Thyroid gland (tissue), 4 donors: ENCODE measurements at places on chromosomes 4 and X. TPM values are rescaled to one million over a fixed set of nuclear protein-coding genes. Genes with fewer than 3 reads are reported as not detected.

- H3K4me1 ChIP-seq: no peaks in the 10 kb centered on the region
- DNase-seq: no peak
- H3K36me3 ChIP-seq: no peaks in the 10 kb centered on the region
- no peaks in the 10 kb centered on the region for H3K27me3 ChIP-seq
Measured at GRCh38 chr4:172980219-172980618, 188.4 kb upstream of the GALNT7 start.

- no peak overlapping the region for H3K27ac ChIP-seq
- no peaks in the 10 kb centered on the region for H3K27me3 ChIP-seq
- H3K4me3 ChIP-seq: no peak overlapping the region
- H3K36me3 ChIP-seq: no peaks in the 10 kb centered on the region
- no peaks in the 10 kb centered on the region for H3K4me1 ChIP-seq
Measured at GRCh38 chr4:84070289-84070688, 428.8 kb downstream of the NKX6-1 start.

- no peaks in the 10 kb centered on the region for H3K4me1 ChIP-seq
- no peak overlapping the region for H3K27ac ChIP-seq
- no peaks in the 10 kb centered on the region for H3K36me3 ChIP-seq
- DNase-seq: no peak
- no peaks in the 10 kb centered on the region for H3K27me3 ChIP-seq
Measured at GRCh38 chrX:145178268-145178667, 69.0 kb upstream of the SPANXN1 start.

- no peak overlapping the region for H3K4me3 ChIP-seq
- H3K36me3 ChIP-seq: no peaks in the 10 kb centered on the region
- no peaks in the 10 kb centered on the region for H3K4me1 ChIP-seq
Measured at GRCh38 chr4:47278631-47279030, 184.9 kb downstream of the COMMD8 start.

- H3K4me1 ChIP-seq: no peaks in the 10 kb centered on the region
- H3K36me3 ChIP-seq: no peaks in the 10 kb centered on the region
- H3K27ac ChIP-seq: no peak overlapping the region
- no peak for DNase-seq
- no peaks in the 10 kb centered on the region for H3K27me3 ChIP-seq
- H3K4me3 ChIP-seq: no peak overlapping the region
Measured at GRCh38 chrX:96425200-96425599, 259.4 kb upstream of the DIAPH2 start.

GRCh38 chrX:116317409-116317808 lies 119.0 kb upstream of the SLC6A14 start:
- no peaks in the 10 kb centered on the region for H3K4me1 ChIP-seq
- H3K27ac ChIP-seq: no peak overlapping the region
- no peaks in the 10 kb centered on the region for H3K36me3 ChIP-seq
- no peaks in the 10 kb centered on the region for H3K27me3 ChIP-seq
- DNase-seq: peak; percentile 85
- H3K4me3 ChIP-seq: no peak overlapping the region

DNA sequence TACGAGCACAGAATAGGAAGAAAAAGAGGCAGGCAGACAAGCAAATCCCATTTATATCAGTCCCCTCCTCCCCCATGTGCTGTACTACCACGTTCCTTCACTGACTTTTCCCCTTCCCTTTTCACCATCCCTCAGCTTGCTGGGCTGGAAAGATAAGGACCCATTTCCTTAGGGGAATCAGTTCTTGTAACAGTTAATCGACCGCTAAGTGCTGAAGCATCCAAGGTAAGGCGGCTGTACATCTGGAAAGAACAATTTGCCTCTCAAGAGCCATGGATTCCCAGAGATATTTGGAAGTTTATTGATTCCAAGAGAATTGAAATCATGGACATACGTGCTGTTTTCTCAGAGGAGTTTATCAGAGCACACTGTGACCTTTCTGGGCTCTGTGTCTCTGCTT lies 1688.0 kb downstream of the STIM2 start:
- H3K27ac ChIP-seq: no peak overlapping the region
- H3K36me3 ChIP-seq: no peaks in the 10 kb centered on the region
- H3K4me3 ChIP-seq: no peak overlapping the region
- no peak for DNase-seq
- H3K27me3 ChIP-seq: no peaks in the 10 kb centered on the region

DNA sequence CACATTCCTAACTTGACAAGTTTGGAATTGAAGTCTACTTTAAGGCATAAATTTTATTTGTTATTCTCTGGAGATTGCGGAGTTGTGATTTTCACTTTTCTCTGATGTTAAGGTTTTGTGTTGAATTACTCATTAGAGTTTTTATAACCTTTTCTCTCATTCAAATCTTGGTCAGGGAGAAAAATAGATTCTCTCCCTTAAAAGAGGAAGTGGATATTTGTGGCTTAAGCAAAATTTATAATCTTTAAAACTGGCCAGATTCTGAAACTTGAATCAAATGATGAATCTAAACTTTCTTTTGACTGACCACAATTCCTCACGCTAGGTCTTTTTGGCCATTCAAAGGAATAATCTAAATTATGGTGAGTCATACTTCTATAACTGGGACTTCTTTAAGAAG lies 361.4 kb downstream of the TEX13C start:
- no peaks in the 10 kb centered on the region for H3K4me1 ChIP-seq
- no peaks in the 10 kb centered on the region for H3K36me3 ChIP-seq
- no peak overlapping the region for H3K4me3 ChIP-seq
- no peak for DNase-seq
- H3K27ac ChIP-seq: no peak overlapping the region

- H3K27ac ChIP-seq: no peak overlapping the region
- no peaks in the 10 kb centered on the region for H3K27me3 ChIP-seq
- no peaks in the 10 kb centered on the region for H3K36me3 ChIP-seq
- DNase-seq: no peak
- H3K4me1 ChIP-seq: no peaks in the 10 kb centered on the region
Measured at GRCh38 chr4:79298027-79298426, 27.8 kb downstream of the NAA11 start.

GRCh38 chrX:18676050-18676449 lies 4.1 kb upstream of the RS1 start:
- no peaks in the 10 kb centered on the region for H3K27me3 ChIP-seq
- H3K36me3 ChIP-seq: no peaks in the 10 kb centered on the region
- no peak for DNase-seq
- H3K4me1 ChIP-seq: no peaks in the 10 kb centered on the region
- H3K27ac ChIP-seq: no peak overlapping the region

- no peak for DNase-seq
- H3K4me1 ChIP-seq: no peaks in the 10 kb centered on the region
- H3K36me3 ChIP-seq: peaks cover 6% of the 10 kb centered on the region
- no peak overlapping the region for H3K27ac ChIP-seq
- no peaks in the 10 kb centered on the region for H3K27me3 ChIP-seq
Measured at GRCh38 chr4:102667001-102667400, 93.8 kb downstream of the MANBA start.

DNA sequence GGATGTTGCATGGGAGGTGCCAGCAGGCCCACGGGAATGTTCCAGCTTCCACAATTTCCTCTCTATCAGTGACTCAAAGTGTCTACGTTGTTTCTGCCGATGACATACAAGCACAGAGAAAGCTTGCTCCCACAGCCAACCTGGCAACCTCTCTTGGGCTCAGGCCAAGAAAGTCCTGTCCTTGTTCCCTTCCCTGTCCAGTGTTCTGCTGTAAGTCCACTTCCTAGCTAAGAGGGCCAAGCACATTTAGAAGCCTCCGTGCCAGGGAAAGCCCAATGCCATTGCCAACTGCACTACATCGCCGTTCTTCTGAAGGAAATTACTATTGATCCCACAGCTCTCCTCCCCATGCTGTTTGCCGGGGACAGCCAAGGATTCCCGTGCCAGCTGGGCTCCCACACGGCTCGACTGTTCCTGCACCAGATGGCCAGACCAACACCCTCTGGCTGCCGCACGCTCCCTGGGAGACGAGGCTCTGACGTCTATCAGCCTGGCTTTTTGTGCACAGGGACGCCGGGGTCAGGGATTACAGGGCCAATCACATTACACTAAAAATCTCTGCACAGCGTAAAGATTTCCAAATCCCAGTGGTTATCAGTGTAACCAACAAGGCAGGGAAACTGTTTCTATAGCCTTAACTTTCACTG lies 284.0 kb downstream of the BCOR start:
- no peaks in the 10 kb centered on the region for H3K36me3 ChIP-seq
- no peak overlapping the region for H3K27ac ChIP-seq
- peak; percentile 84 for DNase-seq
- H3K27me3 ChIP-seq: no peaks in the 10 kb centered on the region
- peaks cover 20% of the 10 kb centered on the region for H3K4me1 ChIP-seq

GRCh38 chr4:176340871-176341685 lies 21.3 kb downstream of the SPCS3 start:
- H3K27ac ChIP-seq: no peak overlapping the region
- peaks cover 7% of the 10 kb centered on the region for H3K4me1 ChIP-seq
- H3K36me3 ChIP-seq: no peaks in the 10 kb centered on the region

GRCh38 chrX:39504227-39504626 lies 593.5 kb downstream of the BCOR start:
- H3K4me3 ChIP-seq: no peak overlapping the region
- no peaks in the 10 kb centered on the region for H3K27me3 ChIP-seq
- no peaks in the 10 kb centered on the region for H3K36me3 ChIP-seq

DNA sequence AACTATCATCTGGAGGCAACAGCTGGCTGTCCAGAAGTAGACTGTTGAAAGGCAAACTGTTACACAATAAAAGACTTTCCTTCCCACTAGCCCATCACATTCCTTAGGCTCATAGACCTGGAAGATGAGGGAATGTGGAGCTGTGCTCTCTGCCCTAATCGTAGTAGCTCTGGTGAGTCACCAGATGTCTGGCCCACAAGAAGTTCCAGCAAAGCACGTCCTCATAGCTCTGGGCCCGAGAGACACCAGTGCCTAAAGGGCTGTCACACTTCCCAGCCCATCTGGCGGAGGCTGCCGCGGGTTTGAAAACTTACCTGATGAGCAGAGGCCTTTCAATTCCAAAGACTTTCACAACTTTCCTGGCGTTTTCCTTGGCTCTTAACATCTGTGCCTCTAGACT lies 81.7 kb upstream of the STOX2 start:
- H3K4me3 ChIP-seq: no peak overlapping the region
- no peak overlapping the region for H3K27ac ChIP-seq
- peaks cover 12% of the 10 kb centered on the region for H3K4me1 ChIP-seq
- H3K36me3 ChIP-seq: no peaks in the 10 kb centered on the region
- no peaks in the 10 kb centered on the region for H3K27me3 ChIP-seq
- DNase-seq: no peak

GRCh38 chrX:71652405-71652804 lies 14.9 kb upstream of the LOC101059915 start:
- no peak overlapping the region for H3K4me3 ChIP-seq
- H3K27me3 ChIP-seq: no peaks in the 10 kb centered on the region
- H3K4me1 ChIP-seq: no peaks in the 10 kb centered on the region
- peak; percentile 39 for DNase-seq
- H3K27ac ChIP-seq: no peak overlapping the region

GRCh38 chrX:41482154-41482850 lies 35.2 kb downstream of the NYX start:
- H3K27ac ChIP-seq: no peak overlapping the region
- no peaks in the 10 kb centered on the region for H3K36me3 ChIP-seq
- no peak overlapping the region for H3K4me3 ChIP-seq
- DNase-seq: no peak
- H3K4me1 ChIP-seq: no peaks in the 10 kb centered on the region

GRCh38 chrX:97389761-97390192 lies 506.1 kb downstream of the RPA4 start:
- no peaks in the 10 kb centered on the region for H3K36me3 ChIP-seq
- H3K4me1 ChIP-seq: no peaks in the 10 kb centered on the region
- no peak overlapping the region for H3K27ac ChIP-seq
- no peak overlapping the region for H3K4me3 ChIP-seq

GRCh38 chr4:188300385-188300784 lies 161.1 kb downstream of the TRIML1 start:
- no peaks in the 10 kb centered on the region for H3K27me3 ChIP-seq
- no peak overlapping the region for H3K27ac ChIP-seq
- DNase-seq: no peak
- H3K4me1 ChIP-seq: no peaks in the 10 kb centered on the region
- H3K36me3 ChIP-seq: no peaks in the 10 kb centered on the region

GRCh38 chr4:185741795-185742194 lies 70.2 kb downstream of the SORBS2 start:
- peaks cover 50% of the 10 kb centered on the region for H3K4me1 ChIP-seq
- peak; percentile 33 for DNase-seq
- peak overlapping the region; percentile 73 for H3K27ac ChIP-seq
- H3K36me3 ChIP-seq: no peaks in the 10 kb centered on the region
- no peak overlapping the region for H3K4me3 ChIP-seq

DNA sequence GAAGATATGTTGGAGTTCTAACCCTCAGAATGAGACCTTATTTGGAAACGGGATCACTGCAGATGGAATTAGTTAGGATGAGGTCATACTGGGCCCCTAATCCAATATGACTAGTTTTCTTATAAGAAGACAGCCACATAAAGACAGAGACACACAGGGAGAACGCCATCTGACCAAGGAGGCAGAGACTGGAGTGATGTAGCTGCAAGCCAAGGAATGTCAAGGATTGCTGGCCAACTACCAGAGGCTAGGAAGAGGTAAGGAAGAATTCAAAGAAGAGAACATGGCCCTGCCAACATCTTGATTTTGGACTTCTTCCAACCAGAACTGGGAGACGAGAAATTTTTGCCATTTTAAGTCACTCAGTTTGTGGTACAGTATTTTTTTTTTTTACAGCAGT lies 152.8 kb upstream of the DIPK2B start:
- no peak overlapping the region for H3K4me3 ChIP-seq
- no peaks in the 10 kb centered on the region for H3K27me3 ChIP-seq
- DNase-seq: no peak
- no peaks in the 10 kb centered on the region for H3K4me1 ChIP-seq
- no peaks in the 10 kb centered on the region for H3K36me3 ChIP-seq
- H3K27ac ChIP-seq: no peak overlapping the region

GRCh38 chr4:78568640-78569305 lies 17.2 kb downstream of the ANXA3 start:
- no peak overlapping the region for H3K4me3 ChIP-seq
- peak overlapping the region; percentile 18 for H3K27ac ChIP-seq
- no peak for DNase-seq
- peaks cover 39% of the 10 kb centered on the region for H3K4me1 ChIP-seq

DNA sequence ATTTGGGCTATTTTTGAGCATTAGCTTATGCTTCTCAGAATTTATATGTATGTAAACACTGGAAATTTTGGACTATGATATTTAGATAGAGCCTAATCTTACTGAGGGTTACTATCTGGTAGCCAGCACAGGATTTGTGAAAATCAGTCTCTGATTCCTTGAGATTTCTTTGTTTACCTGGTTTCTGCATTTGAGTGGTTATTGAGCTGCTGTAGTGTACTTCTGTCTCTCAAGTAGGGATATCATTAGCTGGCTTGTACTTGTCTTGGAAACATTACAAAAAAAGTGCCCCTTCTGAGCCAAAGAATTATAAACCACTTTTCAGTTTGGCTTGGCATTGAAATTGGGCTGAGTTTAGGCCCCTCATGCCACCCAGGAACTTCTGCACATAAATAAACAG lies 49.7 kb downstream of the TLL1 start:
- no peaks in the 10 kb centered on the region for H3K36me3 ChIP-seq
- no peaks in the 10 kb centered on the region for H3K4me1 ChIP-seq
- DNase-seq: no peak
- H3K4me3 ChIP-seq: no peak overlapping the region

The RBMXL3 gene
- not detected for total RNA-seq

The SHOX gene
- not detected for total RNA-seq

The GYG2 gene
- 3.2 TPM for total RNA-seq

The COX7B2 gene
- not detected for total RNA-seq

The NWD2 gene
- total RNA-seq: 2.2 TPM

The PRDM8 gene
- 3.0 TPM for total RNA-seq

The GAGE1 gene
- total RNA-seq: not detected

The SPANXA2 gene
- total RNA-seq: not detected

The MAGEC2 gene
- total RNA-seq: not detected

The TACR3 gene
- 0.10 TPM for total RNA-seq

The ADGRL3 gene
- 0.67 TPM for total RNA-seq

The MSX1 gene
- total RNA-seq: 20.8 TPM

The DCX gene
- total RNA-seq: not detected
